ENCODE measurements at places on chromosomes 1 and 21.
A peak's percentile ranks its signal among the peaks of the same experiment; 100 is the strongest.

- DNase-seq: no peak
Measured at GRCh38 chr1:214451596-214451995, 99.8 kb downstream of the PTPN14 start.

DNA sequence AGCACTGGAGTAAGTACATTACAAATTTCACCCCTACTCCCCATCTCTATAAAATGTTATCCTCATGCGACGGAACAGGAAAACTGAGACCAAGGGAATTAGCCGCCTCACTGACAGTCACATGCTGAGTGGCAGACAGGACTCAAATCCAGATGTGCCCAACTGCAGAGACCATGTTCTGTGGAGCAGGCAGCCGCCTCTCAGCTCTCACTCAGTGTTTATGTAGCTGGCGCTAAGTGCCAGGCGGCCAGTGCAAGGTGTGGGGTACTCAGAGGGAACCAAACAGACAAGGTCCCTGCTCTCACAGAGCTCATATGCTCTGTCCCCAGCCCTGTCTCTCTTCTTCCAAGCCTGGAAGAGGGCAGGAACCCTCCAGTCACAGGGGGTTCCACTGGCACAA lies 5.1 kb downstream of the CAPZB start:
- no peak for DNase-seq

DNA sequence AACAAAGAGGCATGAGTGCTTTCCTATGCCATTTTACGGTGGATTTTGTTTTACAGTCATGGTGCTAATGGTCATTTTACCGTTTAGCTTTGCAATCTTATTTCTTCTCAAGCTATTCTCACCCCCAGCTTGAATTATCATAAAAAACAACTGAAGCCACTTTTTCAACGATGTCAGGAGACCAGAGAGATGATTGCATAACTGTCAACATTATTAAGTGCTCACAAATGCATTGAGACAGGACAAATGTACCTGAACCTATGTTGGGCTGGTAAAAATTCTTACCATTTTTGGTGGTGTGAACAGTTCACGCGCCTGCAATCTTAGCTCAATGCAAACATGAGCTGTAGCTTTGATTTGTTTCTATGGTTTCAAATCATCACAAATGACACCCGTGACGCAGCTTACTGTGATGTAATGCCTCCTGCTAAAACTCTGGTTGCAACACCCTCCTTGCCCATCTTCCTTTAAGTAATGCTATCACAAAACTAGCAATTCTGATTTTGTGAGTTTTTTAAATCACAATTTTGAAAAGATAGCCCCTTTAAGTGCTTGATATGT lies 104.4 kb downstream of the UCHL5 start:
- no peak for DNase-seq

- DNase-seq: no peak
Measured at GRCh38 chr1:94971491-94971924, 44.6 kb upstream of the CNN3 start.

DNA sequence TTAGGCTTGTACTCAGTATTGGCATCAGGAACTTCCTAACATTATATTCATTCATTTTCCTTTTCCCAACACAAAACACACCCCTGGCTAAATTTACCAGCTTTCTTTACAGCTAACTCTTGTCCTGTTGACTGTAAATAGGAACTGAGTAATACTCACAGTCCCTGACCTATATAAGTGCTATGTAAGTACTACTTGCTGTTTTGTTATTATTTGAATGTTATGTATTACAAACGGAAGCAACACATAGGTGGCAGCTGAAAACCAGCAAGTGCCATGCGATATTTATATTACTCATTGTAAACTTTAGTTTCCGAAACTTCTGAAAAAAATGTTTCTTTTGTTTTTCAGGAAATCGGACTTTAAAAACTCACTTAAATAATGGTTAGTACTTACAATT lies 21.5 kb downstream of the PTGER3 start:
- no peak for DNase-seq

DNA sequence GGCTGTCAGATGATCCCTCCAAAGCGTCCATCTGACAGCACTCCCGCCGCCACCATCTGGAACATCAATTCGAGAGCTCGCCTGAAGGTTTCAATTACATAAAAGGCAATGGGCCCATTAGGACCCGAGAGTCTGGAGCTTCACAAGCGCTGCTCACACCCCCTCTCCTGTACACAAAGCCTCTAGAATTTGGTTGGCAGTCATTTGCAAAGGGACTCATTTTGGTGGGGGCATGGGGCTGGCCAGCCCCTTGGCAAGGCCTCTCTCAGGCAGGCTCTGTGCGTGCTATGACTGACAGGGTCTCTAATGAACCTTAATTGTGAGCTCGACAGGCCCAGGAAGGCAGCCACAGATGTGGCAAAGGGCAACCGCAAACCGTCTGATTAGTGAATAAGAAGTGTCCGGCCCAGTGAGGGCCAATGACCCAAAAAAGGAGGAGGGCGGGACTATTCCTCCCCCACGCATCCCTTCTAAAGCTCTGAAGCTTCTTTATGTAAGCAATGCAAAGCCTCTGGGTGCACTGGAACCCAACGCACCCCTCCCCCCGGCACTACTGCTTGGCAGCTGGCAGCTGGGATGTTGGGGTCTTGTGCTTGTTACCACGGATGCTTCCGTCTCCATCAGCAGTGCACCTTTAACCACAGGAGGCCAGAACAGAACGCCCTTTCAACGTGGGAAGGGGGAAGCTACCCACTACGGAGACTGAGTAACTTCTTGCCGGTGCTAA lies 79.4 kb downstream of the CAPZB start:
- peak; percentile 36 for DNase-seq

DNA sequence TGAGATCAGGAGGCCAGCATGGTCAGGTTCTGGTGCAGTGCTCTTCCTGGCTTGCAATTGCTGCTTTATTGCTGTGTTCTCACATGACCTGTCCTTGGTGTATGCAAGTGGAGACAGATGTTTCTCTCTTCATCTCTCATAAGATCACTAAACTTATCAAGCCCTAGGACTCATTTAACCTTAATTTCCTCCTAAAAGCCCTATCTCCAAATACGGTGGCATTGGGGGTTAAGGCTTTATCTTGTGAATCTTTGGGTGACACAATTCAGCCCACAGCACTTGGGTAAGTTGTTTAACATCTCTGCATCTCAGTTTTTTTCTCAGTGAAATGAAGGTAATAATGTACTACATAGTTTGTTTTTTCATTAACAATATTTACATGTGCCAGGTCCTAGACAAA lies 152.4 kb downstream of the RWDD3 start:
- no peak for DNase-seq

Measured in NCI-H2107 (cell line).